ENCODE measurements at places on chromosomes 11 and 22. TPM values are rescaled to one million over a fixed set of nuclear protein-coding genes. Genes with fewer than 3 reads are reported as not detected.

Gene CHST1
- 0.82 TPM for total RNA-seq

Gene NEFH
- total RNA-seq, result 0.54 TPM

Gene MRGPRF
- total RNA-seq, result 41.8 TPM

Gene DDI1
- not detected for total RNA-seq

Gene BLID
- total RNA-seq, result 30.6 TPM

Gene TBX1
- total RNA-seq, result 2.8 TPM

Gene MGAT3
- 0.27 TPM for total RNA-seq

Gene DLG2
- total RNA-seq, result 5.8 TPM

Gene TPBGL
- not detected for total RNA-seq

Gene CHRM1
- total RNA-seq, result not detected

Gene HEPACAM
- not detected for total RNA-seq

Gene RIMBP3B
- total RNA-seq, result 0.09 TPM

Gene ZNF280B
- 0.45 TPM for total RNA-seq

Gene NPTXR
- total RNA-seq, result 1.3 TPM

Gene PAK1
- 95.2 TPM for total RNA-seq

Gene OMP
- total RNA-seq, result 1.1 TPM

Gene SCGB1A1
- not detected for total RNA-seq

Gene INPP5J
- total RNA-seq, result under 0.01 TPM

Gene CATSPER1
- not detected for total RNA-seq

Gene APOL1
- 29.4 TPM for total RNA-seq

Gene C1QTNF5
- total RNA-seq, result 90.8 TPM

Gene FLRT1
- total RNA-seq, result not detected

Gene SLC43A3
- total RNA-seq, result 44.3 TPM

Gene CSRP3
- total RNA-seq, result 0.27 TPM

Gene TMPRSS5
- total RNA-seq, result 0.09 TPM

Measured in fibroblast of the aortic adventitia (primary cell).